Activated CD8-positive, alpha-beta memory T cell treated with anti-CD3 and anti-CD28 coated beads, Interleukin-2, amount 50 U/mL, for 4 hours (primary cell): ENCODE measurements at places on chromosomes 2 and 18.

DNA sequence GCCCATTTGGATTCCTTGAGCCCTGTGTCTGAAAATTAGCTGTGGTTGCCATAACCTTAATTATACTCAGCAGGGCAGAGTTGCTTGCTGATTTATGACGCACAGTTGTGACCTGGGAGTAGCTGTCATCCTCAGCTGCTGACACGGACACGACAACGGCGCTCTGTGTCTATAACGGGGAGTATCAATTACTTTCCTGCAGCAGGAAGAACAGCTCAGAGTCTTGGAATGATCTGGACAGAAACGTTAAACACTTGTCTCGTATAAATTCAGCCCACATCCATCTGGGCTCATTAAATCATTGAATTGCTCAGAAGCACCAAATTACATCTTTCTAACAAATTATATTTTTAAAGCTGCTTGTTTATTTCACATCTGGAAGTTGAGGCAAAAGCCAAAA lies 116.3 kb downstream of the SEPTIN10 start:
- no peak for DNase-seq

DNA sequence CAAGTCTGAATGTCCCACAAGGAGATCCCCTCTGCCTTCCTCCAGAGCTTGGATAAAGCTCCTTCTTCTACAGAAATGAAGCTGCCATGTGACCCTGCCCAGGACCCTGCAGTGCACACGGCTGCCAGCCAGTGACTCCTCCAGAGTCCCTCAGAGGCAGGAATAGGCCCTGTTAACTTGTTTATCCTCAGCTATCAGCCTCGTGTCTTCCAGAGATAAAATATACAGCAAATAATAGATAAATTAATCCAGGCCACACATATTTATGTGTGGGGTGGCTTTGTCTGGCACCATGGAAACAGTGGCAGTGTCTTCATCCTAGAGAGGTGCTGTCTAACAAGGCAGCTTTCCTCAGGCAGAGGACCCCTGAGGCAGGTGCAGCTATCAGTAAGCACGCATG lies 66.7 kb downstream of the TMEM18 start:
- no peak for DNase-seq

DNA sequence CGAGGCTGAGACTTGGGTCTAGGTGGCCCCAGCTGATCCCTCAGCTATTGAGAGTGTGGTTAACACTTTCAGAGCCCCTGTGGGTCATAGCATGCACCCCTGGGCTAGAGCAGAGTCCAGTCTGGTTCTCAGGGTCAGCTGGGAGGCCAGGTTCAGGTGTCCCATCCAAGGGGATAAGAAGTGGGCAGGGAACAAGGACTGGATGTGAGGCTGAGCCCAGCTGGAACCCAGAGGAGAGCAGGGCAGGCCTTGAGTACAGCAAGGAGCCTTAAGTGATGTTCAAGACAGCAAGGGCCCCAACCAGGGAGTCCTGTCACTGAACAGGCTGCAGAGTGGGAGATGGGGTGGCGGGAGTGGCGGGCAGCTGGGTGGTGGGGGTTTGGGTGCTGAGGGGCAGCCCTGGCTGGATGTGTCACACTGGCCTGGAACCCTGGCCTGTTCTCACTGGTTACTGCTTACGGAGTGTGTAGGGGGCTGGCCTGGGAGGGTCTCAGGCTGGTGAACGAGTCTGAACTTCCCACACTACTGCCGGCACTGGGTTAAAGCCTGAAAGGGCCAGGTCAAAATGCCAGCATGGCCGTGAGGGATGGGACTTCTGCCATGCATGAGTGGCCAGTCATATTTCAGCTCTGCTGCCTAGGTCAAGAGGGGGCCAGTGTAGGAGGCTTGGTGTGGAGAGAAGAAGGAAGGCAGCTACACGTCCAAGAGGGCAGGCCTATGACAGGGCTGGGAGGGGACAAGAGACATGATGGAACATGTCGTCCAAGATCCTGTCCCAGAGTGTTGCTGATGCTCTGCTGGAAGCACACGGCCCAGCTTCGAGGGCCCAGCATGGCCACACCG lies 13.6 kb downstream of the TMEM185B start:
- DNase-seq = no peak

GRCh38 chr2:45723857-45724256 lies 72.4 kb downstream of the PRKCE start:
- DNase-seq = no peak

- DNase-seq = no peak
Measured at GRCh38 chr18:10457767-10458166, 3.3 kb downstream of the APCDD1 start.

GRCh38 chr2:207805566-207806226 lies 36.0 kb upstream of the FZD5 start:
- no peak for DNase-seq

- DNase-seq = no peak
Measured at GRCh38 chr2:162710287-162710890, 128.2 kb downstream of the KCNH7 start.
